ENCODE measurements at places on chromosomes 11 and 22.

GRCh38 chr11:110711776-110712658 lies at the start of gene ARHGAP20:
Gene ARHGAP20, minus strand, starts transcription at chr11:110712437. Its CDS starts 206 bp downstream, at chr11:110712231.
- peak; percentile 88 for DNase-seq

- peak; percentile 16 for DNase-seq
Measured at GRCh38 chr11:113507341-113507740, 32.1 kb upstream of the DRD2 start.

DNA sequence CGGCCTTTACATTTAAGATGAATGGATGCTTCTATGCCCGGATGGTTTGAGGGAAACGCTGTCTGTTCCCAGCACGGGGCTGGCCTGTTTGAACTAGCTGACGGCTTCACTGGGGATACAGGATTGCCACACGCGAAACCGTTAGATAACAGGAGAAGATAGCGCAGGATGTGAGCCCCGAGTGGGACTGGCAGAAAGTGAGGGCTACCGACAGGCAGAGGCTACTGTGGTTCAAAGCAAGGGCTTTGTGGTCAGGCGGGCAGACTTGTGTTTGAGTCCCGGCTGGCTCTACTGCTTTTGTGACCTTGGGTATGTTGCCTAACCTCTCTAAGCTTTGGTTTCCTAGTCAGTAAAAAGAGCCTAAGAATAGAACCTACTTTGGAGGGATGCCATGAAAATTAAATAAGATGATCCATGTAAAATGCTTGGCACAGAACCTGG lies 2.8 kb upstream of the OAF start:
- DNase-seq, result peak; percentile 37

GRCh38 chr11:10926801-10927211 lies 69.0 kb upstream of the ZBED5 start:
- no peak for DNase-seq

DNA sequence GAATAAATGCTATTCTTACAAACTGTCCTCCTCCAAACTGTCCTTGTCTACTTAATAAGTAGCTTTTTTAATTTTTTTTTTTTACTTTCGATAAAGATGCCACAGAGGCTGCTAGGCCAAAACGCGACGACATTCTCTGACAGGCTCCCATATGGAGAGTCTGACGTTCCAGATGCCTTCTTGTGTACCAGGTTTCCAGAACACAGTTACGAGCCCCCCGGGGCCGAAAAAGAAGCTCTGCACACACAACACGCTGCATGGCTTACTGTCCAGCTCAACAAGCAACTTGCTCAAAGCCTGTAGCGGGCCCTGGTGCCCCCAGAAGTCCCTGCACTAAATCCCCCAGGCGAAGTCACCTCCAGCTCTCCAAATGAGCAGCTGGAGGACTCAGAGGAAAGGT lies 39.3 kb downstream of the LARGE1 start:
- DNase-seq, result no peak

DNA sequence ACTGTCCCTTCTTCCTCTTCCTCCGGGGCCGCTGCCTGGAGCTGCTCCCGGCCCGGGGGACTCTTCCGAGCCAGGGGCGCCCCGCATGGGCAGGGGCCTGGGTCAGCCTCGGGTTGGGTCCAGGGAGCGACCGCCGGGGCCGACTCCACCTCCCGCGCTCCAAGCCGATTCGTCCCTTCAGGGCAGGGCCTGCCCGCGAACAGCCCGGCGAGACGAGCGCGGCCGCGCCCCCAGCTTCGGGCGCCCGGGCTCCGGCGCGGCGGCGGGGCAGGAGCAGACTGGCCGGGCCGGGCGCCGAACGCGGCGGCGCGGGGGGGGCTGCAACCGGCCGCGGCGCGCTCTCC lies at the start of gene LARGE1:
TSS of gene LARGE1 (minus strand) at position 280 of the 344 bp plus-strand sequence.
- peak; percentile 61 for DNase-seq

- DNase-seq, result no peak
Measured at GRCh38 chr11:117579161-117579560, 217.9 kb downstream of the DSCAML1 start.

DNA sequence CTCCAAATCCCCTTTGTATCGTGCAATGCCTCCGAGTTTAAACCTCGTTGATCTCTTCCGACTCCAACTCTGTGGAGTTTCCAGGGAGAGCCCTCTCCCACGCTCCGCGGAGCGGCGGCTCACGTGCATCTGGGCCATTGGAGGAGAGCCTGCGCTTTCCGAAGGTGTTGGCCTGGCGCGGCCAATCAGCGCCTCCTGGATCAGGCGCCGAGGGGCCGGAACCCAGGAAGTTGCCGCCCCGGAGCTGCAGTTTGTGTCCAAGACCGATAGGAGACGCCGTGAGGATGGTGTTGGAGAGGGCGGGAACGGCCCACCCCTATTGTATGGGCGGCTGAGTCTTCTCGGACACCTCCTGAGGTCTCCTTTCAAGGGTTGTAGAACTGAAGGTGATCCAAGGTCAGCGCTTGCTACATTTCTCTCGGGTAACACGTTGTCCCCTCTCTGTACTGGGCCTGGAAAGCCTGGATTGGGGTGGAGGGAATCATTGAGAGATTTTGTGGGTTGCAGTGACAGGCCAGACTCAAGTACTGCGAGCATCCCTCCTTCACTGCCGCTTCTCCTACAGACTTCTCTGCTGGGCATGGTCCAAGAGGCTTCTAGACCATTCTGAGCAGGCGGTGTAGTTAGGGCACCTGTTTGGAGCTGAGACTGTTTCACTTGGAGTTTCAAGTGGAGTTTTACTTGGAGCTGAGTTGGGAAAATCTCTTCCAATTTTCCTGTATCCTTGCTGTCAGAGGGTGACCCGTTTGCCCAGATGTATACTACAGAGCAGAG lies 1.7 kb downstream of the ADAMTS15 start:
- DNase-seq, result peak; percentile 87

DNA sequence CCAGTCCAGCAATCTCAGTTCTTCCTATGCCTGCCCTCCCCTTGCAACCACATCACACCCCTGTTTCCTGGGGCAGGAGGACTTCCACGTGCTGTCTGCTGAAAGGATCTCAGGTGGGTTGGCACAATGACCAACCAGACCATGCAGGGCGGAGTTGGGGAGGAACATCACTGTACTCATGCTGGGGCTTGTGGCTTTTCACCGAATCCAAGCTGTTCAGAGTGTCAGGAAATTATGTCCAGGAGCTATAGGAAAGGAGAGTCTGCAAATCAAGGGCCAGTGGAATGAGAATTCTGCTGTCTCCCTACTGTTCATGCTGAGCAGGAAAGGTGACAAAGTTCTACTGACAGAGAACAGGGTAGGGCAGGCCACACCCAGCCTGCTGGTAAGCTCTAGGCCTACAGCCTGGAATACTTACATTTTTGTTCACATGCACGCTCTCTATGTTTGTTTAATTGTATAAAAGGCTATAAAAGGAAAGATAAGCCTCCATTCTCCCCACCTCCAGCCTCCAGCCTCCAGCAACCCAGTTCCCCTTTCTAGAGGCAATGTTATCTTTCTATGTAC lies 1.7 kb upstream of the PLAAT2 start:
- no peak for DNase-seq

- no peak for DNase-seq
Measured at GRCh38 chr11:69243496-69244200, 50.3 kb upstream of the MYEOV start.

DNA sequence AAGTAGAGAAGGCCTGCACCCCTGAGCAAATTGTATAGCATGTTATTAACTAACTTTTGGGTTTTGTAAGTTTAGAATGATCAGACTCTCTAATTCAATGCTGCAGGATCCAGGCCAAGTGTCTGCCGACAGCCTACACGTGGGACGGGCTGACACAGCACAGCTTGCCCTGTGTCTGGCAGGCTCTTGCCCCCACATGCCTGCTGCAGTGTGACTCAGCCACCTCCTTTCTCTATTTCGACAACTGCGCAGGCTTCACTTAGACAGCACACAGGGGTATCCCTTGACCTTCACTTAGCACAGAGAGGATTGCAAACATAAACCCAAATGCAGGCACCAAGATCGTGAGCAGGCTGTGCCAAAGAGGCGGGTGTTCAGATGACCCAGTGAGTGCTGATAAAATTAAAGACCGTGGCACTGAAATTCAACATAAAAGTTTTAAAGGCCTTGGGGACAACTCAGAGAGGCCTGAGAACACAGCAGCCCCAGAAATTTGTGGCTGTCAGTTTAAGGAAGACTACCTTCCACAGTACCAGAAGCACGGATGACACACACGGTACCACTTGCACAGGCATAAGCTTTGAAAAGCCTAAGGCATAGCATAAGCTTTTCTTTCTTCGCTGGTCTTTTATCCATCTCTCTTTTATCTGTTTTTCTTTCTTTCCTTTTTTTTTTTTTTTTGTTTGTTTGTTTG lies 37.8 kb downstream of the SCN3B start:
- DNase-seq, result no peak

Data from eye (tissue), 1 donor.